ENCODE measurements at places on chromosomes 2 and 18.

DNA sequence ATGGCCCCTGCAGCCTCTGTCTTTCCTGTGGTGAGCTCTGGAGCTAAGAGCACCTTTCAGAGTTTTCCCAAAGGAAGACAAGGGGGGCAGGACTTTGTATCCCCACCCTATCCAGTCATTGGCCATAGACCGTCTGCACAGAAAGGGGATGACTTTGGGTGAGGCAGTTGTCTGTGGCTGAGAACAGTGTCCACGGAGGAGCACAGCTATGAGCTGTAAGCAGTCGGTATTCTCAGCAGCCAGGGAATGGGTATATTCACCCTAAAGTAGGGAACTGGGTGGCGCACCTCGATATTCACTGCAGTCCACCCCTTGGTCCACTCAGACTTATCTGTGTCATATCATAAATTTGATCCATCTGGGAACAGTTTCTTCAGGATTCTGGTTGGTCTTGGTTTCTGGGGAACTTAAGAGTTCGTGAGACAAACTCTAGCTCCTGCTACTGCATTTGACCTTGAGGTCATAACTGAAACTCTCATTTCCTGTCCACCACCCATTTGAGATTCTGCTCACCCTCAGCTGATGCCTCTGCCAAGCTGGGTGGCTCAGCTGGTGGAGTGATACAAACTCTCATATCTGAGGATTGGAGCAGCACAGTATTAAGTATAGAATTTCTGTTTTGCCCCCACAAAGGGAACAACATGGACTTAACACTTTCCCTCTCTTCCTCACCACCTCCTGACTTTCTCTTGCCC, 45.2 kb upstream of the SCG2 start:
- DNase-seq, result no peak

DNA sequence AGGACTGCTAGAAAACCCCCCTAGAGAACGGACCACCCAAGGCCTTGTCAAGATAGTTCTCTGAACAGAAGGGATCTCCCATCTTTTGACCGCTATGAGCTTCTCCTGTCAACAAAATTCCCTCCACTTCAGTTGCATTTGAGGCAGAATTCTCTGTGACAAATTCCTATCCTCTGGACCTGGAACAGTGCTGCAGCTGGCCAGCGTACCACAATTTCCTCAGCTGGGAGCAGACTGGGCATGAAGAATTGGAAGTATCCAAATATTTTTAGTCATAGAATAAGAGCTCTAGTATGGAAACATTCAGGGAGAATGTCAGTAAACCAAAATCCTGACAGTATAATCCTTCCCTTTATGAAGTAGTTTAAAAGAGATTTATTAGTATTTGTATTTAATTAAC, 147.1 kb upstream of the BOD1L2 start:
- DNase-seq, result no peak

GRCh38 chr18:44599412-44599811, 81.3 kb upstream of the SETBP1 start:
- DNase-seq, result no peak

GRCh38 chr2:76851000-76851399, 671.2 kb downstream of the LRRTM4 start:
- DNase-seq, result no peak

GRCh38 chr2:98515250-98515991, 70.8 kb downstream of the INPP4A start:
- no peak for DNase-seq

DNA sequence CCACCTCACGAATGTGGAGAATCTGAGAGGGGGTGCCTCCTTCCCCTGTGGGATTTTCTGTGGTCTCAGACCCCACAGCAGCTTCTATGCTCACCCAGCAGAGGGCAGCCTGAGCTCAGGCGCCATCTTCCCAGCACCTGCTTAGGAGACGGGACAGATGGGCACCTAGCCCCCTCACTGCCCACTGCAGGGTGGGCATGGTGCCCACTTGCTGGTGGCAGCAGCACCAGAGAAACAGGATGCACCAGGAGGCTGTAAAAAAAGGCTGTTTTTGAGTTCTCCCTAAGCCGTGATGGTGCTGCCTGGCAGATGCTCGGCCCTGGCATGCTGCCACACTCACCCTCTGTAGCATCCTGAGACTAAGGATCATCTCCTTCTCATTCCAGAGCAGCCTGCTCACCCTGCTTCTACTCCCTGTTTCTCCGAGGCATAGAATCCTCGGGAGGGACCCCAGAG, 19.1 kb upstream of the SLC20A1 start:
- DNase-seq, result peak; percentile 58

GRCh38 chr2:107068069-107068916, 182.3 kb upstream of the ST6GAL2 start:
- no peak for DNase-seq

GRCh38 chr18:42778024-42778423, 337.5 kb downstream of the RIT2 start:
- DNase-seq, result no peak

GRCh38 chr18:63440881-63441280, 18.6 kb upstream of the VPS4B start:
- DNase-seq, result no peak

DNA sequence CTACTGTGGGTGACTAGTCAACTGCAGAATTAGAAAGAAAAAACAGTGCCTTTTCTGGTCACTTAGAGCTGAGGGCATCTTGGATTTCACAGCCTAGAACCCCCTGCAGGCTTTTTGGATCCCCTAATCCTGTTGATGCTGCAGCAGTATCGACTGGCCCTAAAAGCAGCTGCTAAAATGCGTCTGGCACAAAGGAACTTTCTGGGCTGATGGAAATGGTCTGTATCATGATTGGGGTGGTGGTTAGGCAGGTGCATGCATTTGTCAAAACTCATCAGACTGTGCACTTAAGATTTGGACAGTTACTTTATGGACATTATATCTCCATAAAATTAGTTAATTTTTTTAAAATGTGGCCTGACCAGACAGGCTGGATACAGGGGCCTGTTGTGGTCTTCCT, 149.8 kb downstream of the KLHL29 start:
- no peak for DNase-seq

GRCh38 chr2:188238386-188238785, 53.3 kb upstream of the GULP1 start:
- DNase-seq, result no peak

DNA sequence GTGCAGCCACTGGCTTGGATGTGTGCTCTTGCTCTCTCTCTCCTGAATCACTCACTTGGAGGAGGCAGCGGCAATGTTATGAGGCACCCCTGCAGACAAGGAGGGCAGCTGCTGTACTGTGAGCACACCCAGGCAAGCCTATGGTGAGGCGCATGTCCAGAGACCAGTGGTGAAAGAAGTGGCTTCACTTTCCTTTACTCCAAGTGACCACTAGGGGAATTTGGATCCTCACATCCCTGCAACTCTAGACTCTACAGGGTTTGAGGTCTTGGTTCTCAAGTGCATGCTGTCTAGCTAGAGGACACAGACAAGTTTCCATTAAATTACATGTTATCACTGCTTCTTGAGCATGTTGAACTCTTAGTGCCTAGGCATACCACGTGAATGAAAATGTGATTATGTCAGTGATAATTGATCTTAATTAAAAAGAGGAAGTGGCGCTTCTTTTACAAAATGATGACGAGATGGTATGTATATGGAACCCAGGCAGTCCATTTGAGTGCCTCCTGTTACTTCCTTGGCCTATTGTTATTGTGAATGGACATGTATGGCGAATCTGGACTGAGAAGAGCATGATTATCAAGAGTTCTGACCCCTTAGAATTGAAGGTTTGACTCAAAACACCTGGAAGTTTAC, 181.0 kb upstream of the CDH2 start:
- no peak for DNase-seq

DNA sequence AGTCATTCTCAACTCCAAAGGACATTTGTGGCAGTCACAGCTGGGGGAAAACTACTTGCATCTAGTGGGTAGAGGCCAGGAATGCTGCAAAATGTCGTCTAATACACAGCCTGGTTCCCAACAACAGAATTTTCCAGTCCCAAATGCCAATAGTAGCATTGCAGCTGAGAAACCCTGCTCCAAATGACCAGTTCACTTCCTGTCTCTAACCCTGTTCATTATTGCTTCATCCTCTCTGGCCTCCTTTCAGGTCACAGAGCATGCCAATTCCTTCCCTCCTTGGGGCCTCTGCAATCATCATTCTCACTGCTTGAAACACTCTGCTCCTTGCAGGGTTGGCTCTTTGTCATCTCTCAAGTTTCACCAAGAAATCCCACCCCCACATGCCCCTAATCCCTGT, 139.1 kb downstream of the IRS1 start:
- DNase-seq, result peak; percentile 65

DNA sequence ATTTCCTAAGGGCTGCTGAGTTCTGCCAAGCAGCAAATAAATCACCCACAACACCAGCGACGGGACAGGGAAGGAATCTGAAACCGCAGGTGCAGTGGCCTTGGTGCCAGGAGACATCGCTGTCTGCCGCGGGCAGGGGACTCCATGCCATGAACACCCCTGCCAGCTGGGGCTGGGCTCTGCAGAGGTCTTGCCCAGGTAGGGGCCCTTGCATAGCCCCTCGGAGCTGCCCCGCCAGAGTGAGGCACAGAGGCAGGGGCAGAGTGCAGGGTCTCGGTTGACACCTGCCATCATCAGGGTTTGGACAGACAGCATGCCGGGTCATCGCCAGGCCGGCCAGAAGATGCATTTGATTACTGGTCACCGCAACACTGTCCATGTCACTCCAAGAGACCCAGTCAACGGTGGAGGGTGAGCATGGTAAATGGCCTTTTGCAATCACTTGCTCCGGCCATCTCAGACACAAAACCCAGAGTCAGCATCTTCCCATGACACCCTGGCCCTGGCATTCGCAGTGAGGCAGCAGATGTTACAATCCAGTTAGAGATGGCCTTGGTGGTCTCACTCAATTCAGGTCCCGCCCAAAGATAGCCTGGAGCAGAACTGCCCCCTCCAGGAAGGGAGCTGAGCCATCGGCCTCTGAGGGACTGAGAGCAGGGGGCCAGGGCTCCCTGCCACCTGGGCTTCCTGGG, 255.4 kb downstream of the NDUFA10 start:
- peak; percentile 26 for DNase-seq

GRCh38 chr2:211545582-211545981, 989.2 kb downstream of the CPS1 start:
- no peak for DNase-seq

GRCh38 chr18:49168281-49168985, 217.7 kb upstream of the SMAD7 start:
- no peak for DNase-seq

DNA sequence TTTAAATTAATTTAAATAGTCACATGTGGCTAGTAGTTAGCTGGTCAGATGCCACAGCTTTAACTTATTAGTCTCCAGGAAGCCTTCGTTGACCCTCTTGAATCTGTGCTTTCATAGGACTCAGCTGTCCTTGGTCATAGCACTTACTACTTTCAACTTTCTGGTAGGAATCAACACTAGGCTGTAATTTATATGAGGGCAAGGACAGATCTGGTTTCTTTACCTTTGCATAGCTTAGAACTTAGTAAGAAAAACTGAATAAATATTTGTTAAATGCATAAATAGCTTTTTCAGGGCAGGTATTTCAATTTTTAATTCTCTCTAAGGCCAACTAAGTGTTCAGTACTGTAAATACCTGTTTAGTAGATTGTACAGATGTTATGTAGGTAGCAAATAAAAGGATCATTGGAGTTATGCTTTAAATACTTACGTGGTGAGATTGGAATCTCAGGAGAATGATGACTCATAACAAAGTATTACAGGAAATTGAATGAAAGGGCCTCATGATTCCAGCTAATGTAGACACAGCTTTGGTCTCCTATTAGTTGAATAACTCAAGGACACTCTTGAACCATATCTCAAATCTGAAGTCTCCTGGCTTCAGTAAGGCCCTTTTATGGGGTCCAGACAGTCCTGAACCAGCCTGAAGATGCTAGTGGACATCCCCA, 2.6 kb downstream of the CLIP4 start:
- no peak for DNase-seq

- no peak for DNase-seq
Observed at GRCh38 chr2:191515551-191515950, 162.4 kb upstream of the NABP1 start.

DNA sequence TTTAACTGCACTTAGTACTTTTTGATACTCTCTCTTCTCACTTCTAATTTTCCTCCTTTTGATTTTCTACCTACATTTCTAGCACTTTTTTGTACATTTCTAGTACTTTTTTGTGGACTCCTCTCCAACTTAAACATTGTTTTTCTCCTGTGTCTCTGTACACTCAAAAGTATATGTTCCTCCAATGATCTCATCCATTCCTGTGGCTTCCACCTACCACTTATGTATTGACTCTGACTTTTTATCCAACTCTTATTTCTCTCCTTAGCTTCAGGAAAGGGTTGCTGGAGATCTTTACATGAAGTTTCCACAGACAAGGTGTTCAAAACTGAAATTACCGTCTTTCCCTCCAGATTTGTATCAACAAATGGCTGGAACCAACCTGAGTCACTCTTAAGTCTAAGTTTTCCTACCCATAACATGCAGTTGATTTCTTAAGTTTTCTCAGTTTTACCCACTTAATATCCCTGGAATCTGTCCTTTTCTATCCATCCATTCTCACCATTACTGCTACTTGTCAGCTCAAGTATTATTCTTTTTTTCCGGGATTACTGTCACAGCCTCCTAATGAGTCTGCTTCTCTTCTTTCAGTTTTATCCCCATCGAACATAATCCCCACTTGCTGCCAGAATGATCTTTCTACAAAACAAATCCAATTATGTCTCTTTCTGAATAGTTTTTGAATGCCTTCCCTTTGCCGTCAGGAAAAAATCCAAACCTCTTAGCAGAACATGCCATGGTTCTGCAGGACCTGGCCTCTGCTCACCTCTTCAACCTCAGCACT, 22.6 kb upstream of the PELI1 start:
- DNase-seq, result no peak

- DNase-seq, result peak; percentile 73
Observed at GRCh38 chr2:30223413-30223874, 7.9 kb upstream of the LBH start.

GRCh38 chr2:199962203-199962602, 6.8 kb downstream of the MAIP1 start:
- no peak for DNase-seq

- no peak for DNase-seq
Observed at GRCh38 chr2:158740621-158741020, 54.5 kb upstream of the DAPL1 start.

GRCh38 chr2:127169066-127169660, 50.9 kb downstream of the CYP27C1 start:
- no peak for DNase-seq

DNA sequence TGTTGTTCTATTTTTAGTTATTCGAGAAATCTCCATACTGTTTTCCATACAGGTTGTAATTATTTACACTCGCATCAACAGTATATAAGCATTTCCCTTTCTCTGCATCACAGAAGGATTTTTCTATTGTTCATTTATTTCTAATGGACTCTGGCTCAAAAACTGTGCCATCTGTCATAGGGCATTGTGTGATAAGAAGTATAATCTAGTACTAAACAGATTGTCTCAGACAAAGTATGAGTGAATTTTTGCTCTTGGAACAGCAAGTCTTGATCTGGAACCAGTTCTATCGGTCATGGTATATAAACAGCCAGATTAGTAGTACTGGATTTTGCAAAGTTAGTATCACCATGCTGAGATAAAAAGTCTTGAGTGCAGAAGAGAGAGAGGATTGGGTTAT, 145.8 kb downstream of the KIAA1328 start:
- no peak for DNase-seq

- DNase-seq, result peak; percentile 11
Observed at GRCh38 chr2:25385910-25386309, 44.2 kb upstream of the DNMT3A start.

- no peak for DNase-seq
Observed at GRCh38 chr2:26687328-26687727, 5.2 kb upstream of the KCNK3 start.

- no peak for DNase-seq
Observed at GRCh38 chr2:102387763-102388546, 32.4 kb downstream of the IL18R1 start.

GRCh38 chr2:165193178-165193777, 10.6 kb downstream of the SCN3A start:
- peak; percentile 72 for DNase-seq

All from Peyer's patch (tissue), 4 donors.